Caco-2 (cell line): ENCODE measurements at places on chromosomes 7 and 10. TPM values are rescaled to one million over a fixed set of nuclear protein-coding genes. Genes with fewer than 3 reads are reported as not detected.

DNA sequence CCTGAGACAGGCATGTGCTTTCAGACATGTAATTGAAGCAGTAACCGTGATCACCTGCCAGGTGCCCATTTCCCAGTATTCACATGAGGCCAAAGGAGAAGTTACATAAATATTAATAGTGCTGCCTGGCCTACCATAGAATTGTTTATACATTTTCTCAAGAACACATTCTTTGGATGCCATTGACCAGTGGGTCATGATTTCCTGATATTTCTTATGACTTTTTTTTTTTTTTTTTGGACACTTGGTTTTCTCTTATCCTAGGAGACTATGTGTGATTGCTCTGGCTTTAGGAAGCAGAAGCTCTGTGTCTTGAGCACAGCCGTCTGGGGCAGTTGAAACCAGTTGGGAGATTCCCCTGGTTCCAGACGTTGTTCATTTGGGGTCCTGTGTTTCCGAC, 143.9 kb upstream of the NPS start:
- no peaks in the 10 kb centered on the region for H3K27me3 ChIP-seq
- no peaks in the 10 kb centered on the region for H3K36me3 ChIP-seq
- DNase-seq, result no peak
- no peak overlapping the region for H3K4me3 ChIP-seq
- H3K27ac ChIP-seq, result no peak overlapping the region
- H3K4me1 ChIP-seq, result no peaks in the 10 kb centered on the region

DNA sequence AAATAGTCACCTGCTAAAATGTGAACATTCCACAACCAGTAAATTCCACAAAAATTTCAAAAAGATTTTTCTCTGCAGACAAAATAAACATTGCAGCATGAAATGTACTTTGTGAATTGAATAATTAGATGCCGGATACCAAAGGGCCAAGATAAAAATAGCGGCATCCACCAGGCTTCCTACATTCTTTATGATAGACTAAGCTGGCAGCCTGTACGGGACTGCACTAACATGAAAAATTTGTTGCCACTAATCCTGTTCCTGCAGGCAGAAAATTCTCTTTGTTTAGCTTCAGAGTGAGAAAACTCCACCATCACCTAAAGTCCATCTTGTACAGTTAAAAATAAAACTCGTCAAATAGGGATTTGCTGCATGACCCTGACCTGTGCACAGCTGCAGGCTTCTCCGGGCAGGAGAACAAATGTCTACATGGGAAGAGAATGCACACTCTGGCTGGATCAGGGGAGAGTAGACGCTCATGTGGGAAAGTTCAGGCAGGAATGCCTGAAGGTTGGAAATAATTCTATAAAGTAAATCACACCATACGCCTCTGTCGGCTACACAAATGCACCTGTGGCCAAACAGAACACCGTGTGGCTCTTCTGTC, 15.6 kb upstream of the ADO start:
- no peak overlapping the region for H3K27ac ChIP-seq
- no peaks in the 10 kb centered on the region for H3K27me3 ChIP-seq
- no peak for DNase-seq
- H3K4me1 ChIP-seq, result no peaks in the 10 kb centered on the region

DNA sequence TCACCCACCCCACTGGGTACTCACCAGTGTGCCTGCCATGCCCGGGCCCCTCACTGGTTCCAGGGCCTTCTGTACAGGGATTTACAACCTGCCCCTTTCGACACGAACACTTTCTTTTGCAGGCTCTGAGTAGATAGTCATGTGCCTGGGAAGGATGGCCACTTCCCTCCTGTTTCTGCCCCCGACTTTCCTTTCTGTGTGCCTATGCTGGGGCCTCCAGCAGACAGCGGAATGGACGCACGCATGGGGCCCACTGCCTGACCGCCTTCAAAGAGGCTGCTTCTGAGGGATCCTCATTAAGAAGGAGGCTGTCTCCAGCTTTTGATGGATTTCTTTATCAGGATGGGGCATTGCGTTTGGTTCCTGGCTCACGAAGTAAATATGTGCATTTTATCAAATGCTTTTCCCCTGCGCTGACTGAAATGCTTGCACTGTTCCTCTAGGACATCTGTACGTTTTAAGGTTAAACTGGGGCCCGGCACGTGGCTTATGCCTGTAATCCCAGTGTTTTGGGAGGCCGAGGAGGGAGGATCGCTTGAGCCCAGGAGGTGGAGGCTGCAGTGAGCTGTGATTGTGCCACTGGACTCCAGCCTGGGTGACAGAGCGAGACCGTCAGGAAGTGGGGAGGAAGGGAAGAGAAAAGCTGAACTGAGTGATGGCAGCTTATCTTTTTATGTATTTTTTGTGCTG, 29.4 kb upstream of the NKX6-2 start:
- no peaks in the 10 kb centered on the region for H3K4me1 ChIP-seq
- no peak overlapping the region for H3K27ac ChIP-seq
- H3K36me3 ChIP-seq, result no peaks in the 10 kb centered on the region
- H3K4me3 ChIP-seq, result no peak overlapping the region
- no peak for DNase-seq
- no peaks in the 10 kb centered on the region for H3K27me3 ChIP-seq

RTKN2 gene
- 36.2 and 37.1 TPM in 2 replicates for total RNA-seq

DNA sequence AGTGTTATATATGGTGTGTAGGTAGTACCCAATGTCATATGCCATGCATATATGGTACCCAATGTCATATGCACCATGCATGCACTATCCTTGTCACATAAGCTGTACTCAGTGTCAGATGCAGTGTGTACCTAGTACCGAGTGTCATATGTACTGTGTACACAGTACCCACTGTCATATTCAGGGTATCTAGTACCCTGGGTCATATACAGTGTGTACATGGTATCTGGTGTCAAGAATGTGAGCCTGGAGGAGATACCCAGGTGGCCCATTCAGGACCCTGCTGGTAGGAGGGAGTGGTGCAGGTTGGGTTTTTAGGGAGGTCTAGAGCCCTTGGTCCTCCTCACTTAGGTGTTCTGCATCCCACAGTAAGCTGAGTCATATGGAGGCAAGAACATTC, 1.8 kb downstream of the ZMYND11 start:
- H3K27me3 ChIP-seq, result no peaks in the 10 kb centered on the region
- H3K4me1 ChIP-seq, result peaks cover 42% of the 10 kb centered on the region
- no peaks in the 10 kb centered on the region for H3K36me3 ChIP-seq
- no peak overlapping the region for H3K4me3 ChIP-seq

DNA sequence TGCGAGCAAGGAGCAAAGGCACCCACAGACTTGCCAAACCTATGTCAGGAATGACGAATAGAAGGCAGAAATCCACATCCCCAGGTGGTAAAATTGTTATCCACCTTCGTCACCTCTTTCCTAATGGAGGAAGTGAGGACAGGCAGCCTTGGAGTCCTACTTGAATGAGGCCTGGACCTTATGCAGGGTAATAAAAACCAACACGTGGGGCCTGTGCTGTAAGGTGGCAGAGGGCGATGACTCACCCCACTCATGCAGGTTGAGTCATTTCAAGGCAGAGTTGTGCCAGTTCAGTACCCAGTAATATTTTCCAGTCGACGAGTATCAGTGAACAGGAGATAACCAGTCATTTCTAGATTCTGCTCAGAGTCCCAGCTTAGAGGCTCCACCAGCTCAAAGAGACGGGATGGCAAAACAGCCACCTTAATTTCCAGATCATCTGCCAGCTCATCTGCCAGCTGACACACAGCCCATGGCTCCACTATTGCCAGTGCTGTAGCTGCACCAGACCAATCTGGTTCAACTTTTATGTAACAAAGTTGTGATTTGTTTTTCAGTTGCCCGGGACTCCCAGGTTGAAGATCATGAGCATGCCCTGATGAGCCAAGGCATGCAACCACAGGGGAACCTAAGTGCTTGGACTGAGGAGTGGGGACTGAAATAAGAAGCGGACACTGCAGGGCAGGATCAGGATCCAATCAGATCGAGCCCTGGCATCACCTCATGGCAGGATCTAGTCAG, 176.2 kb upstream of the ITGB1 start:
- DNase-seq, result no peak
- no peaks in the 10 kb centered on the region for H3K27me3 ChIP-seq
- H3K4me3 ChIP-seq, result no peak overlapping the region
- H3K27ac ChIP-seq, result no peak overlapping the region

TM9SF3 gene
- total RNA-seq, result 176 and 184 TPM in 2 replicates

HMX3 gene
- not detected in 2 replicates for total RNA-seq

AMPH gene
- not detected in 2 replicates for total RNA-seq

DNA sequence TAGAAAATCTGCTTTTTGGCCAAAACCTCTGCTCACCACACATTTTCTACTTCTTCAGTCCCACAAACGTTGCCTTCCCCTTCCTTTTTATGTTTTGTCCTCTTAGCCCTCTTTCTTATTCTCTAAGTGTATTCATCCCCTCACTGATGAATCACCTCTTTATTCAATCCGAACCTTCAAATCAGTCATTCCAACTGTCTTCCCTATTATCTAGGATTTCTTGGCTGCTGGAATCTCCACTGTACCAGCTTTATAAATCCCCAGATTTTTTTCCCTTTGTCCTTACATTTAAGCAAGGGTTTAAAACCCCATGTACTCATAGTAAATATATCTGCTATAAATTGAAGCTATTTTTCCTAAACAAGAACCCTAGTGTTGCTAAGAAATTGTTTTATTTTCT, 176.9 kb downstream of the SEMA3A start:
- no peak overlapping the region for H3K27ac ChIP-seq
- no peaks in the 10 kb centered on the region for H3K27me3 ChIP-seq
- H3K4me3 ChIP-seq, result no peak overlapping the region
- peaks cover 36% of the 10 kb centered on the region for H3K4me1 ChIP-seq
- no peak for DNase-seq

GRCh38 chr7:6226194-6226799, 46.1 kb downstream of the CYTH3 start:
- peak overlapping the region; percentile 36 for H3K27ac ChIP-seq
- no peak overlapping the region for H3K4me3 ChIP-seq
- no peaks in the 10 kb centered on the region for H3K36me3 ChIP-seq
- peaks cover 10% of the 10 kb centered on the region for H3K4me1 ChIP-seq
- peak; percentile 22 for DNase-seq
- H3K27me3 ChIP-seq, result no peaks in the 10 kb centered on the region

DNA sequence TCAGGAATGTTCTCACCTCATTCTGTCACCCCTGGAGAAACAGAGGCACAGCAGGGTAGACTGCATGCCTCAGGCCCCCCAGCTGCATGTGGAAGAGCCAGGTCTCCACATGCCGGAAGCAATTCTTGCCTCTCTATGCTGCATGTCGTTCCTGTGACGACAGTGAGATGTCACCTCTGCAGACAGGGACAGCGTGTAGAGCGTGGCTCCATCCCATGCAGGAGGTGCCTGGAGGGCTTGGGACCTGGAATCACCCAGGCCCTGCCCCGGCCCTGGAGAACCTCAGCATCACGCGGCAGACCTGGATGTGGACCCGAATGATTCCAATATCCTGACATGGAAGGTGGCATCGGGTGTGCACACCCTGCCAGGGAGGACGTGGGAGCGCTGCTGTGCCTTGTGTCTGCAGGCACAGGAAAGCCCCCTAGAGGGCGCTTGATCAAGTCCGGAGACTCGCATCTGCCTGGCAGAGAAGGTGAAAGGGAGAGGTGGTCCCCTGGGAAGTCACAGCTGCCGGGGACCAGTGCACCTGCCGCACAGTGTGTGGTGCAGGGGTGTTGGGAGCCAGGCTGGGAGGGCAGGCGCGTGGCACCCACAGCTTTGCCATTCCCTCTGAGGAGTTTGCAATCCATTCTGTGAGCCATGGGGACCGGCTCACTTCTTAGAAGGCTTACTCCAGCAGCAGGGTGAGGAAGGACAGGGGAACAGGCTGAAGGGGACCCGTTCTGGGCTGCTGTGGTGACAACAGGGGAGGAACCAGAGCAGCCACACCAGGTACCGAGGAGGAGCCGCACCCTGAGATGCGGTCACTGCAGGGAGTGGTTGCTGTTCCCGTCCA, 45.3 kb upstream of the EN2 start:
- H3K36me3 ChIP-seq, result no peaks in the 10 kb centered on the region
- H3K4me3 ChIP-seq, result no peak overlapping the region
- peak; percentile 69 for DNase-seq
- H3K4me1 ChIP-seq, result no peaks in the 10 kb centered on the region

CHN2 gene
- 16.5 and 18.8 TPM in 2 replicates for total RNA-seq

DNA sequence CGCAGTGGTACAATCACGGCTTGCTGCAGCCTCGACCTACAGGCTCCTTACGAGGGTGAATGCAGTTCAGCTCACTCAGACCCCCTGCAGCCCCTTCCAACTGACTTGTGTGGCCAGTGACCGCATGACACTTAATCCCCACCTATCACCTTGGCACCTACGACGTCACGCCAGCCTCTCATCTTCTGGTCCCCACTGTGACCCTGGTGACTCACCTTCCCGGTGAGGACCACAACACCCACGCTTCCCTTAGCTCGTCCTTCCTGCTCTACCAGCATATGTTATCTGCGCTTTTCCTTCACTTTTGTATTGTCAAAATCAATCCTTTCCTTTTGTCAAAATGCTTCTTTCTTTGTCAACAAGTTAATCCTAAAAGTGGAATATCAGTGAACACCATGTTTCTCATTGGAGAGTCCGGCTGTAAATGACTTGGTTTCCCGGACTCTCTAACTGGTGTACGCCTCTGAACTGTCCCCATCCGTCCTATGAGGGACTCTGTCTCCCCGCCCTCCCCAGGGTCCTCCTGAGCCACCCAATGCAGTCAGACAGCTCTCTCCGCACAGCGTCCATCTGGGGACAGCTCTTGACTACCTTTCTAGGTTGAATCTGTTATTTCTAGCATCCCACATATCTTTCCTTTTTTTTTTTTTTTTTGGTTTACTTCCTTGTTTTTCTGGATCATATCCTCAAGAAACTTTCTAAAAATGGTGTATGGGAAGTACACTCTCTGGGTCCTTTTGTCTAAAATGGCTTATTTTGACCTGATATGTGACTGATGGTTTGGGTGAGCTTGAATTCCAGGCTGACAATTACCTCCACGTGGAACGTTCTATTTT, 37.3 kb downstream of the CFAP46 start:
- no peak for DNase-seq
- H3K27ac ChIP-seq, result no peak overlapping the region
- H3K27me3 ChIP-seq, result no peaks in the 10 kb centered on the region
- H3K36me3 ChIP-seq, result no peaks in the 10 kb centered on the region
- H3K4me1 ChIP-seq, result no peaks in the 10 kb centered on the region

- DNase-seq, result no peak
- H3K4me3 ChIP-seq, result no peak overlapping the region
- H3K27ac ChIP-seq, result no peak overlapping the region
- H3K36me3 ChIP-seq, result no peaks in the 10 kb centered on the region
Measured at GRCh38 chr7:149849174-149849573, 11.0 kb downstream of the ZNF862 start.

GRCh38 chr7:65397730-65398142, 24.1 kb downstream of the ZNF92 start:
- H3K4me1 ChIP-seq, result peaks cover 17% of the 10 kb centered on the region
- no peaks in the 10 kb centered on the region for H3K27me3 ChIP-seq
- H3K36me3 ChIP-seq, result no peaks in the 10 kb centered on the region; the same call in 1 of the 2 replicates
- no peak overlapping the region for H3K4me3 ChIP-seq

GRCh38 chr10:89567576-89568245, 32.3 kb upstream of the SLC16A12 start:
- DNase-seq, result no peak
- H3K27ac ChIP-seq, result no peak overlapping the region
- H3K4me1 ChIP-seq, result 0 out of 2 replicates have a peak, but pooled peaks cover under 1% of the 10 kb centered on the region
- no peaks in the 10 kb centered on the region for H3K36me3 ChIP-seq

ANXA8 gene
- 14.1 and 20.9 TPM in 2 replicates for total RNA-seq

- no peaks in the 10 kb centered on the region for H3K36me3 ChIP-seq
- H3K27ac ChIP-seq, result no peak overlapping the region
- H3K4me1 ChIP-seq, result peaks cover 3% of the 10 kb centered on the region; the same call in 1 of the 2 replicates
- no peaks in the 10 kb centered on the region for H3K27me3 ChIP-seq
Measured at GRCh38 chr10:21993360-21994001, 10.0 kb downstream of the DNAJC1 start.
